ENCODE measurements at places on chromosomes 2 and 18.

- DNase-seq: no peak
These were observed 181.0 kb downstream of the SLC39A10 start for GRCh38 chr2:195838002-195838401.

DNA sequence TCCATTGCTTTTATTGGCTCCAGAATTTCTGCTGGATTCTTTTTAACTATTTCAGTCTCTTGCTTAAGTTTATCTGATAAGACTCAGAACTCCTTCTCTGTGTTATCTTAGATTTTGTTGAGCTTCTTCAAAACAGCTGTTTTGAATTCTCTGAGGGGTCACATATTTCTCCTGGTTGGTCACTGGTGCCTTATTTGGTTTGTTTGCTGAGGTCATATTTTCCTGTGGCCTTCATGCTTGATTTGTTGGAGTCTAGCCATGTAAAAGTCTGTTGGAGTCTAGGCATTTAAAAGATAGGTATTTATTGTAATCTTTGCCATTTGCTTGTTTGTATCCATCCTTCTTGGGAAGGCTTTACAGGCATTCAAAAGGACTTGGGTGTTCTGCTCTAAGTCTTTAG, 398.7 kb downstream of the DSEL start:
- no peak for DNase-seq

DNA sequence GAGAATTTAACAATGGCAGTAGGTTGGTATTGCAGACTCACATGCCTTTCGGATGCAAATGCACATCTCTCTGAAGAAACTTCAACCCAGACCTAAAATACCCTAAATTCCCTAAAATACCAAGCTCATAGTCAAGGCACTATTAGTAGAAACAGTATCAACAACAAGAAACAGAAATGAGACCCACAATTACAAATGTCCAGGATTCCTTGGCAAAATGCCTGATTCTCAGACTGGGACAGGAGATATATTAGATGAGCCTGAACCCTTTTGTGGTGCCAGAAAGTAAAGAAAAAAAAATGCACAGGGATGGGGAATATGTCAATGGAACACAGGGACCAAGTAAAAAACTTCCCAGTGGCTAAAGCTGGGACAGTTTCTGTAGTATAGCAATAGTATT, 77.2 kb downstream of the NAT8 start:
- no peak for DNase-seq

DNA sequence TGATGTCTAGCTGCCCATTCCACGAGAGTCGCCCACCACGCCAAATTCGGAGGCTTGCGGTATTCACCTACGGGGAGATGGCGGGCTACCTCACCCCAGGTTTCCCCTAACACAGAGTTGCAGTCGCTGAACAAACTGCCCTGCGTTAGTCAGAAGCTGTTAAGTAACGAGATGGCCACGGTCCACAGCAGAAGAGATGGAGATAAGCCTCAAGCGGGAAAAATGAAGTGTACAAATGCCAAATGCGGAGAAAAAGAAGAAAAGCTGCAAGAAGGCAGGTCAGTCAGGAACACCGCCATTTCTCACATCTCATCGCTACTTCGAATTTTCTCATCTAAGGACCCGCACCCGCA, 425 bp downstream of the ASB3 start:
- DNase-seq: peak; percentile 48

DNA sequence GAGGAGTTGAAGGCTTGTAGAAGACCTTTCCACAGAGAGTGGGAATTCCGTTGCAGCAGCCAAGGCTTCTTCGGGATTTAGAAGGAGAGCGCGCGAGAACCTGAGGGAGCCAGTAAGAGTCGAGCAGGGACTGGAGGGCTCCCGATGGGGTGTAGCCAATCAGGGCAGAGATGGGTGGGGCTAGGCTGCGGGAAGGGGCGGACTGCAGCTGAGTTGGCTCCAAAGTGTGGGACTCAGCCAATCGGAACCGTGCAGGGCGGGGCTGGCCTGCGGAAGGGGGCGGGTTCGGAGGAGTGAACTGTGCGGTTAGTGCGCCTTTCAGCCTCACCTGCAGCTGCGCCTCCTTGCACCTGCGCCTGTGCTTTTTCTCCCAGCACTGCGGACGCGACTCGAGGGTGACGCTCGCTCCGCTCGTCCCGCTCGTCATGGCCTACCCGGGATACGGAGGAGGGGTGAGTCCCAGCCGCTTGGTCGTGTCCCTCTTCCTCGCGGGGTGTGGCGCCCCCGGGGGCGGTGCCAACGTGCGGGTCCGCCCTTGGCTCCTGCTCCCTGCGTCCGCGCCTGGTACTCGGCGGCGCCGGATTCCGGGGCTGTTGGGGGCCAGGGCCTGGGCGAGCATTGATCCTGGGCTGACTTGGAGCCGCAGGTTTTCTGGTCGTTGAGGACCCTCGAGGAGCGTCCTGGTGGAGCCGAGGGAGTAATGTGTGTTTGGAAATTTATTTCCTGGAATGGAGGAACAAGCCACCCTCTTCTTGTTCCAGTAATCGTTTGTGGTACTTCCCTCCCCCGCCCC, at the start of gene GCA:
TSS of gene GCA (plus strand) at position 309 of the 793 bp plus-strand sequence. CDS start at position 426, 117 bp downstream.
- peak; percentile 98 for DNase-seq

DNA sequence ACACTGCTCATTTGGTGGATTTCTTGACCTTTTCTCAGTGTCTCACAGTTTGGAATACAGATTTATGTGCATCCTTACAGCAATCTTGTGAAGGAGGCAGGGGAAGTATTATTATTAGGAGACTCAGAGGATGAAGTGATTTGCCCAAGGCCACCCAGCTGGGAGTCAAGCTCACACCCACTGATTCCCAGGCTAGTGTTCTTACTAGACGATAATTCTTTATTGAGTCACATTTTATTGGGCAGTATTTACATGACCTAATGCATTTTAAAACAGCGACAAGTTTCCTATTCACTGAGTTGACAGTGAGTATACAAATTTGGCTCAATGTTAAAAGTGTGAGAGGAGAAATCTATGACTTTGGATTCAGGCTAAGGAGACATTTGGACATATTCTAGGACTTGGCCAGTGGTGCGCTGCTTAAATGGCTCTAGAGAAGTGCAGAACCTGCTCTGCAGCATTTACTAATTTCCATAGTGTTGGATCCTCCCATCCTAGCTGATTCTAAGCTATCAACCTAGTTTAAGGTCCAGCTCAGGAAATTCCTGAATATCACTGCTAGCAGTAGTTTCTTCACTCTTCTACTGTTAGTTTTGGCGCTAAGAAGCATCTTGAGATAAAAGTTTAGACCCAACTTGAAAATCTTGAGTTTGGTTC, 199.3 kb downstream of the MTX2 start:
- no peak for DNase-seq

DNA sequence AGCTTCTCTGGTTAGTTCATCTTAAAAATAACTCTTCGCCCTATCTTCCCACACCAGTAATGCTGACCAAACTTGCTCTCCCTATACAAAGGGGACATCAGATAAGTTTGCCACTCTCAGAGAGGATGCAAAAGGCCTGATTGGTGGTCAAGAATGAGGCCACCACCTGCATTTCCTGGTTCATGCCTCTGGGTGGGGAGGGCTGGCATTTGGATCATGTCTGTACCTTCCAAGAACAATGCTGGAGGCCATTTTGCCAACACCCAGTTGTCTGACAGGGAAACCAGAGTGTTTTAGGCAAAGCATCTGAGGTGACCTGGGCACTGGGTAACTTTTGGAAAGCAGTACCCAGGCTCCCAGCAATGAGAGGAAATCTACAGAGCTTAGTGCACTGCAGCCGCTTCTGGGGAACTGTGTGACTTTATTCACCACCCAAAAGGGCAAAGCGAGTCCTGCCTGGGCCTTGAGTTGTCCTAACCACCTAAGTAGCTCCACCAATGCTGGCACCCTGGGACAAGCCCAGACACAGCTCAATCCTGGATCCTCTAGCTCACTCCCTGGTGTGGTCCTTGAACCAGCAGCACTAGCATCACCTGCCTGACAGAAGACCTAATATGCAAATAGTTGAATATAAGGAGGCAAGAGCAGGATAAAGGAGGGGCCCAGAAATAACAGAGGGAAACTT, 35.1 kb downstream of the CAPN13 start:
- no peak for DNase-seq

DNA sequence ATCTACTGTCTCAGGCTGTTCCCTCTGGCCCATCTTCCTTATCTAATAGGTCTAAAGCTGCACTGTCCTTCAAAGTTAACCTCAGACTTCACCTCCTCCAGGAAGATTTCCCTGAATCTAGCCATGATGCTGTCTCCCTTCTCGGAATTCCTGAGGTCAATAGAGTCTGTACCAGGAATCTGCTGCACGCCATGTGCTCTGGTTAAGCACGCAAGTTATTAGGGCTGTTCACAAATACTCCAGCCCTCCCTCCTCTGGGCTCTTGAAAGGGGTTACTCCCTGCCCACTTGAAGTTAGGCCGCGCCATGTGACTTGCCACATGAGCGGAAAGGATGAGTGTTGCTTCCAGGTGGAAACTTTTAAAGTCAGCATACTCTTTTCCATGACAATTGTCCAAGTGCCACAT, 43.6 kb downstream of the MCFD2 start:
- DNase-seq: no peak

DNA sequence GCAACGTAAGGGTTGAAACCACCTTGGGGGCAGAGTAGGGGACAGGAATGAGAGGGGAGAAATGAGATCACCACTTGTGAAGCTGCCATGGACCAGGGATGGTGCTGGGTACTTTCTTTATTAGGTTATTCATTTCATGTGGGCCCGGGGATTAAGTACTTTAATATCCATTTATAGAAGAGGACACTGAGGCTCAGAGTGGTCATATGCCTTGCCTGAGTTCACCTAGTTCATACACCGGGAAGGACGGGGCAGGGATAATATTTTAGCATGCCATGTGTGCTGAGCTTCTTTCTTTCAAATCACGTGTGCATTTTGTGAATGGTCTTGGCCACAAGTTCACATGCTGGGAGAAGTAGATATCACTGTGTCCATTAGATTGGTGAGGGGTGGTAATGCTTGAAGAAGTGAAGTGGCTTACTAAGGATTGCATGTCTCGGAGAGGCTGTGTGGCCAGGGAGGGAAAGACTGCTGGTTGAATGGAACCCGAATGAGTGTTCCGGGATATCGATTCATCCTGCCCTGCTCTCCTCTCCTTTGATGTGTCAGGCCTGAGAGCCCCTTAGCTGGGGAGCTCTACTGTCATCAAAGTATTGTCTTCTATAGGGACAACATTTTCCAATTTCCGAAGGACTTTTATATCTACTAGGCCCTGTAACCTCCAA, 187.1 kb downstream of the MYCN start:
- no peak for DNase-seq

GRCh38 chr18:65221736-65222135, 529.1 kb upstream of the CDH7 start:
- no peak for DNase-seq

GRCh38 chr2:78973630-78974029, 51.9 kb upstream of the REG3G start:
- DNase-seq: no peak

GRCh38 chr2:233271693-233272092, 20.2 kb downstream of the ATG16L1 start:
- no peak for DNase-seq

DNA sequence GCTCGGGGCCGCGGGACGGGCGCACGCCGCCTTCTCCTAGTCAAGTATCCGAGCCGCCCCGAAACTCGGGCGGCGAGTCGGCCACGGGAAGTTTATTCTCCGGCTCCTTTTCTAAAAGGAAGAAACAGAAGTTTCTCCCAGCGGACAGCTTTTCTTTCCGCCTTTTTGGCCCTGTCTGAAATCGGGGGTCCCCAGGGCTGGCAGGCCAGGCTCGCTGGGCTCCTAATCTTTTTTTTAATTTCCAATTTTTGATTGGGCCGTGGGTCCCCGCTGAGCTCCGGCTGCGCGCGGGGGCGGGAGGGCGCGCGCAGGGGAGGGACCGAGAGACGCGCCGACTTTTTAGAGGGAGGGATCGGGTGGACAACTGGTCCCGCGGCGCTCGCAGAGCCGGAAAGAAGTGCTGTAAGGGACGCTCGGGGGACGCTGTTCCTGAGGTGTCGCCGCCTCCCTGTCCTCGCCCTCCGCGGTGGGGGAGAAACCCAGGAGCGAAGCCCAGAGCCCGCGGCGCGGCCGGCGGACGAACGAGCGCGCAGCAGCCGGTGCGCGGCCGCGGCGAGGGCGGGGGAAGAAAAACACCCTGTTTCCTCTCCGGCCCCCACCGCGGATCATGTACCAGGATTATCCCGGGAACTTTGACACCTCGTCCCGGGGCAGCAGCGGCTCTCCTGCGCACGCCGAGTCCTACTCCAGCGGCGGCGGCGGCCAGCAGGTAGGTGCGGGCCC, 617 bp downstream of the FOSL2 start:
- no peak for DNase-seq

DNA sequence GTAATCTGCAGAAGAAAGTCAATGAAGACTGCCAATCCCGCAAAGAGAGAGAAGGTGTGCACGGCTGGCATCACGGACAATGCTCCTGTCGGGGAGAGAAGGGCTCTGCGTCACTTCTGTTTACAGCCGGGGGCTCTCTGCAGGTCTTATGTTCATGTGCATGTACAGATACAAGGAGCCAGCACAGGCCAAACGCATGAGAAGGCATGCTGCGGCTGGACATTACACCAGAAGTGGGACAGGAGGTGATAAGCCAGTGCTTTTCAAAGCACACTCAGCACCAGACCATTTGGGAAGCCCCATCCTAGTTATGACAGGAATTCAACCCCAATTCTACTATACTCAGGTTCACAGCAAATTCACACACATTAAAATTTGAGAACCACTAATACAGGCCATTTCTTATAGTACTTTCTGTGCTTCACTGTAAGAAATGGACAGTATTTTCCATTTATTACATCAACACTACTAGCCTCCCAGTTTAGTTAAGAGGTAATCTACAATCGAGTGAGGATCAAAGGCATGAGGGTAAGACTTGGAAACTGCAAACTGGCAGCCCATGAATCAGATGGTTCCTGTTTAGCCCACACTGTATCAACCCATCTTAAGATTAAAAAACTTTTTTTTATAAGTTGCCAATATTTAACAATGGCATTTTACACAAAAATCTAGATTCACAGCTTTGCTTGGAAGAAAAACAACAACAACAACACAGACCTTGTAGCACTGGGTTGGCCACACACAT, 38.2 kb downstream of the RMC1 start:
- no peak for DNase-seq
